ENCODE measurements at places on chromosomes 16 and 17. TPM values are rescaled to one million over a fixed set of nuclear protein-coding genes. Genes with fewer than 3 reads are reported as not detected.

Gene GNG13
- polyA plus RNA-seq, result not detected

GRCh38 chr17:10195090-10195805 lies 3.2 kb downstream of the GAS7 start:
- H3K27me3 ChIP-seq, result no peaks in the 10 kb centered on the region
- no peak overlapping the region for H3K27ac ChIP-seq
- H3K4me3 ChIP-seq, result no peak overlapping the region
- H3K4me1 ChIP-seq, result no peaks in the 10 kb centered on the region
- DNase-seq, result no peak

Gene HOXB4
- not detected for polyA plus RNA-seq

DNA sequence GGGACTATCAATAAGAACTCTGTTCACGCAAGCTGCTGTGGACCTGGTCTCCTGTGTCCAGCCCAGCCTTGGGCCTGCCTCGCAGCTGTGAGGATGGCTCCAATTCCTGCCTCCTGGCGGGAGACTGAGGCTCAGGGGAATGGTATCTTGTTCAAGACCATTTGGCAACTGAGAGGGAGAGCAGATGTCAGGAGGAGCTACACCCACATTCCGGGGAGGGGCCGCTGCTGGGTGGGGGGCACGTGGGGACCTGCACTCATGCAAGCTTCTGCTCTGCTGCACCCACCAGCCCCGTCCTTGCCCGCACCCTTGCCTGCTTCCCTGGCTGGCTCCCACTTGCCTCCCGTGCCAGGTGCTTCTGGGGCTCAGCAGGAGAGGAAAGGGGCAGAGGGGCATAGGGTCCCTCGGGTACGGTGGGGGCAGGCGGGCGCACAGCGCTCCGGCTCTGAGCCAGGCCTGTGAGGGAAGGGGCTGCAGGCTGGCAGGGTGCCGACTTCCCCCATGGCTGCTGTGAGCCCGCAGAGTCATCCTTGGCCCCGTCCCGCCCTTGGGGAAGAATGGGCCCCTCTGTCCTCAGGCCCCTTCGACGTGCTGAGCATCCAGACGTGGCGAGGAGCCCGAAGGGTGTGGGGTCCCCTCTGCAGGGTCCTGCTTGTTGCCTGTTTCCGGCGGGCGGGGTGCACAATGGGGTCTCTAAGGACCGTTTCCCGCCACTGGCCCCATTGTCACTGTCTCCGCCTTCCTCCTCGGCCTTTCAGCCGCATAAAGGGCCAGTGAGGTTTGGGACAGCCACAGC lies 2.7 kb downstream of the METRN start:
- no peak for DNase-seq
- H3K36me3 ChIP-seq, result no peaks in the 10 kb centered on the region
- H3K4me3 ChIP-seq, result no peak overlapping the region
- H3K27me3 ChIP-seq, result no peaks in the 10 kb centered on the region
- peaks cover 51% of the 10 kb centered on the region for H3K4me1 ChIP-seq
- no peak overlapping the region for H3K27ac ChIP-seq

GRCh38 chr17:10907370-10907769 lies 69.5 kb upstream of the PIRT start:
- H3K4me3 ChIP-seq, result no peak overlapping the region
- no peaks in the 10 kb centered on the region for H3K4me1 ChIP-seq
- no peaks in the 10 kb centered on the region for H3K36me3 ChIP-seq
- no peak overlapping the region for H3K27ac ChIP-seq

DNA sequence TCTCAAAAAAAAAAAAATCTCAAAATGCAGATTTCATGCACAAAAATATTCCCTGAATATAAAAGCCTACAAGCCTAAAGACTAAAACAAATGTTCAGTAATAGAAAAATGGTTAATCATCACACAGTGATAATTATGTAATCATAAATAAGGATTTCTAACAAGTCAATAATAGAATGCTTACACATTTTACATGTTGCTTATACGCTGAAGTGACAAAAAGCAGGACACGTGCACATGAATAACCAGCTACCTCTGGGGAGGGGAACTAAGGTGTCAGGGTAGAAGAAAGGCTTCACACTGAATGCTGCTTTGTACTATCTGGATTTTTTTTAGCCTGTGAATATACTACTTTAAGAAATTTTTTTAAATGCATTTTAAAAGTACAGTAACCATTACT lies 31.1 kb downstream of the HEATR6 start:
- no peak overlapping the region for H3K27ac ChIP-seq
- no peaks in the 10 kb centered on the region for H3K27me3 ChIP-seq
- no peak for DNase-seq
- peaks cover 88% of the 10 kb centered on the region for H3K36me3 ChIP-seq
- H3K4me3 ChIP-seq, result no peak overlapping the region

- no peaks in the 10 kb centered on the region for H3K27me3 ChIP-seq
- no peaks in the 10 kb centered on the region for H3K36me3 ChIP-seq
- no peaks in the 10 kb centered on the region for H3K4me1 ChIP-seq
- no peak for DNase-seq
- H3K4me3 ChIP-seq, result no peak overlapping the region
These were observed 74.7 kb upstream of the NKD1 start for GRCh38 chr16:50473356-50473945.

DNA sequence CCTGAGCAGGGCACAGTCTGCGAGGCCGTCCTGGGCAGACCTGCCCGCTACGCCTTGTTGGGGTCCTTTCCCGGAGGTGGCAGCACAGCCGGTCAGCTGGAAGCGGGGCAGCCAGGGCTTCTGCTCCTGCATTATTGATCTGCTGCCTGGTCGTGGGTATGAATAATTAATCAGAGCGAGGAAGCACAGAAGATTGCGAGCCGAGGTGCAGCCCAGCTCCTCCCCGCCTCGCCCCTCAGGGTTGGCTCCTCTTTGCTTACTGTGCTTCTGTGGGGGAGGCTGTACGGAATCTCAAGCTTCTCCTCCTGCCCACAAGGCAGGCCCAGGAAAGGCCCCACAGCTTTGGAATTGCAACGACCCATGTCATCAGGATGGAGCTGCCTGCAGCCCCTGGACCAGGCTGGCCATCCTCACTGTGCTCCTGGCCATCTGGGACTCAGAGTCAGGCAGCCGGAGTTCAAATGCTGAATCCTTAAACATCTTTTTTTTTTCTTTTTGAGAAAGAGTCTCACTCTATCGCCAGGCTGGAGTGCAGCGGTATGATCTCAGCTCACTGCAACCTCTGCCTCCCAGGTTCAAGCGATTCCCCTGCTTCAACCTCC lies 25.6 kb downstream of the TRARG1 start:
- no peaks in the 10 kb centered on the region for H3K27me3 ChIP-seq
- H3K27ac ChIP-seq, result no peak overlapping the region
- no peak for DNase-seq
- H3K4me1 ChIP-seq, result no peaks in the 10 kb centered on the region
- H3K4me3 ChIP-seq, result no peak overlapping the region

Gene EFCAB5
- 0.36 TPM for polyA plus RNA-seq

DNA sequence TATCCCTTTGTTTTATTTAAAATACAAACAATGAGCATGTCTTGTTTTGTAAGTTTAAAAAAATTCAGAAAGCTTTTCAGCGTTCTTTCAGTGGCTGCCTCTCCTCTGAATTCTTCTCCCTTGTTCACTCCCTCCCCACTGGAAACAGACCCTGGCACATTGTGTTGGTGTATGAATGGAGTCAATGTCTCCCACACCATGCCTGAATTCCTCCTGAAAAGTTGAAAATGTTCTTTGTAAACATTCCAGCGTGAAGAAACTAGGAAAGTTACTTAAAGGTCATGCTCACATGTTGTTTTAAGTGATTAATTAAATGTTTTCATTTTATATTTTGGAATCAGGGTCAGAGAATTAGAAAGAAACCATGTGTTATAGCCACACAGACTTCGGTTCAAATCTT lies 136.9 kb upstream of the DYNLRB2 start:
- H3K27ac ChIP-seq, result no peak overlapping the region
- peaks cover 6% of the 10 kb centered on the region for H3K27me3 ChIP-seq
- H3K36me3 ChIP-seq, result no peaks in the 10 kb centered on the region
- no peak for DNase-seq
- H3K4me1 ChIP-seq, result no peaks in the 10 kb centered on the region
- no peak overlapping the region for H3K4me3 ChIP-seq

Gene CCL7
- polyA plus RNA-seq, result not detected

DNA sequence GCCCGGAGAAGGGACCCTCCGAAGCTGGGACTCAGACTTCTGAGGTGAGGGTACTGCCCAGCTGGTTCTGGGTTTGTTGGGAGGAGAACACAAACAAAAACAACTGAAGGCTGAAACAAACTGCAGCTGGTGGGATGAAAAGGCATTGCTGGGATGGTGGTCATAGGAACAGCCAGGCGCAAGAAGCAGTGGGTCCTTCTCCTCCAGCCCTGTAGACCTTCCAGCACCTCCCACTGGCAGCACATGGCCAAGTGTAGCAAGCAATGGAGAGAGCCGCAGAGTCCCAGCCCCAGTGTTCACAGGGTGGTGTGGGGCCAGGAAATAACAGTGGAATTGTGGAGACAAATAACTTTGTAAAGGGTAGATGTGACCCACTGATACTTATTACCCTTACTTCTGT lies 48.7 kb upstream of the FOXJ1 start:
- H3K36me3 ChIP-seq, result no peaks in the 10 kb centered on the region
- H3K27me3 ChIP-seq, result no peaks in the 10 kb centered on the region
- H3K4me1 ChIP-seq, result peaks cover 71% of the 10 kb centered on the region

Gene PYDC1
- not detected for polyA plus RNA-seq

Gene ABCC3
- not detected for polyA plus RNA-seq

DNA sequence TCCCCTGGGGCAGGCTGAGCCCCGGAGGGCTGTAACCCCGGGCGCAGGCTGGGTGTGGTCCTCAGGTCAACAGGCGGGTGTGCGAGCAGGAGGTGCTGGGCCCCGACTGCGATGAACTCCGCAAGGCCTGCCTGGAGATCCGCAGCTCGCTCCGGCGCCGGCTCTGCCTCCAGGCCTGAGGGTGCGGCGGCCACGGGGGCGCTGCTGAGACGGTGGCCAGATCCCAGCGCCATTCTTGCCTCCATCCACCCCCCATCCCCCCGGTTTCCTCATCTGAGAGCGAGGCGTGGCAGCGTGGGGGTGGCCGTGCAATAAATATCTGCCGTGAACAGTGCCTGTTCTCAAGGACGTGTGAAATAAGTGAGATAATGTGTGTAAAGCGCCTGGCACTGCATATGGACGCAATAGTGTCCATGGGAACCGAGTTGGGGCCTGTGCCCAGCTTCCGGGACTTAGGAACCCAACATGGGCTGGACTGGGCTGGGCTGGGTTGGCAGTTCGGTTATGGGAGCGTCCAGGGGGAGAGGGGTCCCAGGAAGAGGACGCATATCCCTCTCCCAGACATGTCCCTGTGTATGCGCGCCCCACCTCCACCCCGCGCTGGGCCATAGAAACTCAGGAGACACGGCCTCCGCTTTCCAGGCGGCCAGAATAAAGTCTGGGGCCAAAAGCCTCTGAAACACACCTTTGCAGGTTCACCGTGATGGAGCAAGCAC lies 15.0 kb downstream of the ZNF213 start:
- H3K4me1 ChIP-seq, result peaks cover 26% of the 10 kb centered on the region
- peak overlapping the region; percentile 48 for H3K4me3 ChIP-seq
- H3K27me3 ChIP-seq, result peaks cover 2% of the 10 kb centered on the region
- DNase-seq, result no peak
- H3K27ac ChIP-seq, result peak overlapping the region; percentile 51

Gene CLEC10A
- not detected for polyA plus RNA-seq

- H3K4me3 ChIP-seq, result no peak overlapping the region
- H3K36me3 ChIP-seq, result peaks cover 88% of the 10 kb centered on the region
- H3K27me3 ChIP-seq, result no peaks in the 10 kb centered on the region
These were observed 56.3 kb upstream of the TRAP1 start for GRCh38 chr16:3773663-3774062.

DNA sequence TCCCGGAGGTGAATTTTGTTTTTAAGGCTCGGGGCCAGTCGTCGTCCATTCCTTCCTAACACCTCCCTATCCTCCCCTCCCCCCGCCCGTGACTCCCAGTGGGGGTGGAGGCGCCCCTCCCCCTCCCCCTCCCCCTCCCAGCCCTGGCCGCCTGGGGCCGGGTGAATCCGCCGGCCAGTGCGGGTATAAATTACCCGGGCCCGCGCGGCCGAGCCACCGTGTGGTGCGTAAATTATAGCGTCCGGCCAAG lies 2.0 kb upstream of the GSE1 start:
- no peak overlapping the region for H3K4me3 ChIP-seq
- no peaks in the 10 kb centered on the region for H3K36me3 ChIP-seq
- no peak for DNase-seq

Gene KCNJ18
- polyA plus RNA-seq, result not detected

Gene LITAFD
- not detected for polyA plus RNA-seq

Gene KRTAP4-1
- not detected for polyA plus RNA-seq

GRCh38 chr17:2687074-2687418 lies 24.5 kb downstream of the CLUH start:
- H3K4me1 ChIP-seq, result no peaks in the 10 kb centered on the region
- DNase-seq, result no peak
- no peaks in the 10 kb centered on the region for H3K27me3 ChIP-seq

Gene LRRC36
- polyA plus RNA-seq, result not detected

- peak; percentile 73 for DNase-seq
- H3K27me3 ChIP-seq, result peaks cover 3% of the 10 kb centered on the region
- peaks cover 77% of the 10 kb centered on the region for H3K4me1 ChIP-seq
- H3K4me3 ChIP-seq, result peak overlapping the region; percentile 93
These were observed 1.2 kb downstream of the HS3ST3B1 start for GRCh38 chr17:14302091-14302430.

DNA sequence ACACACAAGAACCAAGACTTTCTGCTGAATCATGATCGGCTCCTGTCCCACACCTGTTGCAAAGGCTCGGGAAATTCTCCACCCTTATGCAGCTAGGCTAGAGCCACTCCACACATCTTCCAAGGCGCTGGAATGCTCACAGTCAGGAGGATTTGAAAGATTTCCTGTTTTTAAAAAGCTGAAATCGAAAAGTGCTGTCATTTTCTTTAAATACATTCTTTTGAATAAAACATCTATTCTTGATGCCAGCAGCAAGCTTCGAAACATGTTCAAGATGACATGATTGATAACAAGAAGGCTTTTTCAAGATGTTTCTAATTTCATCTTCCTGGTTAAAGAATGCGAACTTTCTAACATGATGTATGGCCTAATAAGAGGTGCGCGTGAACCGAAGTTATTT lies 219.7 kb upstream of the CDH5 start:
- no peak for DNase-seq
- H3K4me1 ChIP-seq, result no peaks in the 10 kb centered on the region
- H3K36me3 ChIP-seq, result no peaks in the 10 kb centered on the region
- H3K27ac ChIP-seq, result no peak overlapping the region
- peaks cover 1% of the 10 kb centered on the region for H3K27me3 ChIP-seq

DNA sequence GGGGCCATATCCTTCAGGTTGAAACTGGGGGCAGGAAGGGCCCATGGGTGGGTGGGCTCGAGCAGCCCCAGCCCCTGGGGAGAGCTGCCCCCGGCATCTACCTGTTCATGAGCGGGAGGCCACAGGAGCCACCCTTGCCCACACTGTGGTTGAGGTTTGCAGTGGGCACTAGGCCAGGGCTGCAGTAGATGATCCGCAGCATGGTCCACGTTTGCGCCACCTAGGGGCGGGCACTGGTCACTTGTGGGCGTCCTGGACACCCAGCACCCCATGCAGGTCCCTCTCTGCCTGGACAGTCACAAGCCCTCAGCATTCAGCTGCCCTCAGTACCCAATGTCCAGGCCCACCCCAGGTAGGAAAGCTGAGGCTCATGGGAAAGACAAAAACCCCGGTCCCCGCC lies 1.8 kb upstream of the JMJD8 start:
- no peak overlapping the region for H3K4me3 ChIP-seq
- peaks cover 46% of the 10 kb centered on the region for H3K4me1 ChIP-seq
- DNase-seq, result no peak
- H3K27me3 ChIP-seq, result no peaks in the 10 kb centered on the region
- H3K27ac ChIP-seq, result no peak overlapping the region

Measured in CD4-positive, CD25-positive, alpha-beta regulatory T cell (primary cell).